Ovary (tissue), 10 donors: ENCODE measurements at places on chromosomes 5 and 9.

DNA sequence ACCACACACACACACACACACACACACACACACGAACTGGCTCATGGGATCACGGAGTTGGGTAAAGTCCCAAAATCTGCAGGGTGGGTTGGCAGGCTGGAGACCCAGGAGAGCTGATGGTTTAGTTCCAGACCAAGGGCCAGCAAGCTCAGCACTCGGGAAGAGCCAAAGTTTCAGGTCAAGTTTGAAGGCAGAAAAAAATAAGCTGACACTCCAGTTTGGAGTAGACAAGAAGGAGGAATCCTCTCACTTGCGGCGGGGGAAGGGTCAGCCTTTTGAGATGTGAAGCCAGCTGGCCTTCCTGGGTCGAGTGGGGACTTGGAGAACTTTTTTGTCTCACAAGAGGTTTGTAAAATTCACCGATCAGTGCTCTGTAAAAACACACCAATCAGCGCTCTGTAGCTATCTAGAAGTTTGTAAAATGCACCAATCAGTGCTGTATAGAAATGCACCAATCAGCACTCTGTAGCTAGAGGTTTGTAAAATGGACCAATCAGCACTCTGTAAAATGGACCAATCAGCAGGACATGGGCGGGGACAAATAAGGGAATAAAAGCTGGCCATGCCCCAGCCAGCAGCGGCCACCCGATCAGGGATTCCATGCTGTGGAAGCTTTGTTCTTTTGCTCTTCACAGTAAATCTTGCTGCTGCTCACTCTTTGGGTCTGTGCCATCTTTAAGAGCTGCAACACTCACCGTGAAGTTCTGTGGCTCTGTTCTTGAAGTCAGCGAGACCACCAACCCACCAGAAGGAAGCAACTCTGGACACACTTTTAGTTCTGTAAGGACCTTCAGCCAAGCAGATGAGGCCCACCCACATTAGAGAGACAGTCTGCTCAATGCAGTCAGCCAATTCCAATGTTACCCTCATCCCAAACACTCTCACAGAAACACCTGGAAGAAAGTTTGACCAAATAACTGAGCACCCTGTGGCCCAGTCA lies 37.8 kb upstream of the UNC5A start:
- no peaks in the 10 kb centered on the region for H3K36me3 ChIP-seq
- no peak overlapping the region for H3K27ac ChIP-seq
- H3K27me3 ChIP-seq: no peaks in the 10 kb centered on the region
- no peaks in the 10 kb centered on the region for H3K4me1 ChIP-seq
- no peak for DNase-seq

GRCh38 chr9:3659647-3660046 lies 133.8 kb upstream of the RFX3 start:
- H3K27ac ChIP-seq: no peak overlapping the region
- H3K4me3 ChIP-seq: no peak overlapping the region
- DNase-seq: no peak
- H3K36me3 ChIP-seq: no peaks in the 10 kb centered on the region
- H3K27me3 ChIP-seq: no peaks in the 10 kb centered on the region
- no peaks in the 10 kb centered on the region for H3K4me1 ChIP-seq

DNA sequence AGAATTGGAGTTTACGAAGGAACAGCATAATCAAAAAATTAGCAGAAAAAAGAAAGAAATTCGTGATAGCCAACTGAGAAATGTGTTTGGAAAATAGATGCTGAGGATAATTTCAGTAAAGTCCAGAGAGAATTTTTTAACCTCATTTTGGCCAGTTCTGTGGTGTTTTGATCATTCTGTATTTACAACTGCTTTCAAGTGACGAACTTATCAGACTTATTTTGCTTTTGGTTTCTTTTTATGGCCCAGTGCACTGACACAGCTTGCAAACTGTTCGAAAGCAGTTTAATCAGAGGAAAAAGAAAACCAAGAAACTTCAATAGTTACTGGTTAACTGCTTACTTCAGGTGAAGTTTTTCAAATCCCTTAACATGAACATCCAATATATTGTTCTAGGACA lies 1.9 kb downstream of the SDHA start:
- no peak for DNase-seq
- peak overlapping the region; percentile 84 for H3K27ac ChIP-seq
- H3K4me3 ChIP-seq: peak overlapping the region; percentile 94
- H3K36me3 ChIP-seq: no peaks in the 10 kb centered on the region

DNA sequence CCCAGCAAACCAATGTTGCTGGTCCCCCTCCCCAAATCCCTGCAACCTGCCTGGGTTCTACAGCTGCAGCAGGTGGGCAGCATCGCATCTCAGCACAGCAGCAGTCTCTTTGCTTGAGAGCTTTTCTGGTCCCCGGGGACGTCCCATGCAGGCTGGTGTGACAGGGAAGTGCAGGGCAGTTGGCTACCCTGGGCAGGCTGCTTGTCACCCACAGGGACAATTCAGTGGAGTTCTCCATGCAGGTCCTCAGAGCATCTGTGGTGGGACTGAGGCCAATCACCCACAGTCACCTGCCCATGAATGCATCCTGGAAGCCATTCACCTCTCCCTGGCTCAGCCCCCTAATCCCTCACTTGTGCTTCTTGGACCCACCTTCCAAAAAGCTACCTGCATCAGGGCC lies 43.9 kb upstream of the SEMA4D start:
- no peaks in the 10 kb centered on the region for H3K36me3 ChIP-seq
- no peaks in the 10 kb centered on the region for H3K4me1 ChIP-seq
- no peak overlapping the region for H3K27ac ChIP-seq
- no peaks in the 10 kb centered on the region for H3K27me3 ChIP-seq
- DNase-seq: no peak

- DNase-seq: no peak
- no peak overlapping the region for H3K4me3 ChIP-seq
Measured at GRCh38 chr5:178688551-178688950, 41.9 kb downstream of the ZNF354A start.

DNA sequence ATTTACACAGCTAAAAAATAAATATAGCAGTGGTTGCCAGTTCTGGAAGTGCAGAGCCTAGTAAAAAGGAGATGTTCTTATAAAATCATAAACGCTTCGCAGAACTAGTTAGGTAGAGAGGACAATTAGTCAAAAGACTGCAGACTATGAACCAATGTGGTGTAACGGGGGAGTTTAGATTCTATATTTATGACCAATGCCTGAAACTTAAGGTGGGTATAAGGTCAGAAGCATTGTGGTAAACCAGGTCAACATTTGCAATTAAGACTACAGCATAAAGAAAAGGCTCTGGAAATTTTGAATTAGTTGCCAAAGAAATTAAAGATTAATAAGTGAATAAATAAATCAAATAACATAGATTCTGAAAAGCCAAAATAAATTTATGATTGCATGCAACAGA lies 370.4 kb downstream of the PRDM9 start:
- H3K27me3 ChIP-seq: no peaks in the 10 kb centered on the region
- H3K4me3 ChIP-seq: no peak overlapping the region
- no peak for DNase-seq
- H3K4me1 ChIP-seq: no peaks in the 10 kb centered on the region
- no peak overlapping the region for H3K27ac ChIP-seq
- no peaks in the 10 kb centered on the region for H3K36me3 ChIP-seq

GRCh38 chr5:129500101-129500500 lies 40.0 kb downstream of the ADAMTS19 start:
- H3K36me3 ChIP-seq: no peaks in the 10 kb centered on the region
- no peaks in the 10 kb centered on the region for H3K27me3 ChIP-seq
- DNase-seq: no peak
- no peak overlapping the region for H3K4me3 ChIP-seq
- H3K27ac ChIP-seq: no peak overlapping the region

- no peaks in the 10 kb centered on the region for H3K36me3 ChIP-seq
- no peaks in the 10 kb centered on the region for H3K4me1 ChIP-seq
- no peak for DNase-seq
- no peak overlapping the region for H3K4me3 ChIP-seq
Measured at GRCh38 chr5:96609369-96609768, 52.8 kb upstream of the CAST start.

DNA sequence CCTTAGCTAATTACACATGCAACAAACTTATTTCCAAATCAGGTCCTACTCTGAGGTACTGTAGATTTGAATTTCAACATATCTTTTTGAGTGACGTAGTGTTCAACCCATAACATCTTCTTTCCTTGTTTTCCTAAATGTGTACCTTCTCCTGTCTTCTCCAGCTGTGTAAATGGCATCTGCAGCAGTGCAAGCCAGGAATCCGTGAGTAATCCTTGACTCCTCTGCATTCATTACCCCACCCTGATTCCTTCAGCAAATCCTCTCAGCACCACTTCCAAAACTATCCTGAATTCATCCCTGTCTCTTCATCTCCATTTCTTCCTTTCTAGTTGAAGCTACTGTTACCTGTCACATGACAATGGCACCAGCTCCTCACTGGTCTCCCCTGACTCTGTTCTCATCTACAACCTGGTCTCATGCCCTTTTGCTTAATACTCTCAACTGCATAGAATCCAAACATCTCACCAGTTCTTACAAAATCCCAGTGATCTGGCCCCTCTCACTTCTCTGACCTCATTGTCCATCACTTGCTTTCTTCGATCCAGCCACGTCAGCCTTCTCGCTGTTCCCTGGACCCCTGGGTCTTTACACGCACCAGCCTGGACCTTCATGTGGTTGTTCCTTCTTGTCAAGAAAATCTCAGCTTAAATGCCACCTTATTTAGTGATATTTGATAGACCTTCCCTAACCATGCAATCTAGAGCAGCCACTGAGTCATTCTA lies 14.6 kb upstream of the TRAF1 start:
- H3K4me3 ChIP-seq: no peak overlapping the region
- no peaks in the 10 kb centered on the region for H3K27me3 ChIP-seq
- H3K27ac ChIP-seq: no peak overlapping the region
- H3K4me1 ChIP-seq: peaks cover 13% of the 10 kb centered on the region
- no peak for DNase-seq

DNA sequence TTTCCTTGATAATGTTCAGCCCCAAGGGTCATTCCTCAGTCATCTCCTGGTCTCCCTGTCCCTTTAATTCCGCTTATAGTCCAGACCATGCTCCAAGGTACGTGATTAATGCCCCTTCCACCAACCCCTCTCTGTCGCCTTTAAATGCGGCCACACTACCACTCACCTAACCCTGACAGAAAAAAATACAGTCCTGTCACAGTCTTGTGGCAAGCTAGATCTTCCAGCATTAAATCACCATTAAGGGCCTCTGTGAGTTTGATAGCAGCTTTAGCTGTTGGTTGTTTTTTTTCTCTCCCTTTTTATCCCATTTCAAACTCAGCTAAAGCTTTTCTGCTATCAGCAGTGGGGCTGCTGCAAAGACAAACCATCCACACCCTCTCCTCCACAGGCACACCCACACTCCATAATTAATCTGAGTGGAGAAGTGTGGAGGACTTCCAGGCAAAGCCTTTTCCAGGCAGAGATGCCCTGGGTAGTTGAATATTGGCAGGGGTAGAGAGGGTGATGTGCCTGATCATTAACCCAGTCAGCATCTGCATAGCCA lies 522.7 kb upstream of the CLINT1 start:
- no peaks in the 10 kb centered on the region for H3K4me1 ChIP-seq
- DNase-seq: no peak
- H3K27me3 ChIP-seq: no peaks in the 10 kb centered on the region

- no peak overlapping the region for H3K4me3 ChIP-seq
- DNase-seq: no peak
- no peaks in the 10 kb centered on the region for H3K4me1 ChIP-seq
- H3K27me3 ChIP-seq: no peaks in the 10 kb centered on the region
Measured at GRCh38 chr5:107950776-107951175, 280.0 kb upstream of the EFNA5 start.

- no peak overlapping the region for H3K4me3 ChIP-seq
- H3K27ac ChIP-seq: no peak overlapping the region
- H3K4me1 ChIP-seq: no peaks in the 10 kb centered on the region
- no peaks in the 10 kb centered on the region for H3K36me3 ChIP-seq
- DNase-seq: no peak
Measured at GRCh38 chr9:135647884-135648283, 8.5 kb upstream of the GLT6D1 start.

GRCh38 chr5:57749396-57749795 lies 266.8 kb upstream of the ACTBL2 start:
- H3K36me3 ChIP-seq: no peaks in the 10 kb centered on the region
- no peak for DNase-seq
- H3K27ac ChIP-seq: no peak overlapping the region
- H3K4me1 ChIP-seq: no peaks in the 10 kb centered on the region
